DND-41 (cell line): ENCODE measurements at places on chromosomes 16 and 17.

DNA sequence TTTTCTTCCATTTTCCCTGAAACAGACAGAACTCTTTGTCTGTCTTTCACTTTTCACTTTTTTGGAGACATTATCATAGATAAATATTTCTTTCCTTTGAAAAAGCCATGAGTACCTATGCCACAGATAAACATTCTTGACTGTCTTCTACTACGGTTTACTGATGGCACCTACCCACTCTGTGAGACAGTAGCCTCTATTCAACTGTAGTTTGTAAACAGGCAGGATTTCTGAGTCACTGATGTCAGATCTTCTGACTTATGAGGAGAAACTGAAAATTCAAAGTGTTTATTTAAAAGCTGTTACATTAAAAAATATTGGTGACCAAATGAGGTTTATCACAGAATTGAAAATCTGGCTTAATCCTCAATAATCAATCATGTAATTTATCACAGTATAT, 658.4 kb downstream of the TOX3 start:
- no peak for DNase-seq

DNA sequence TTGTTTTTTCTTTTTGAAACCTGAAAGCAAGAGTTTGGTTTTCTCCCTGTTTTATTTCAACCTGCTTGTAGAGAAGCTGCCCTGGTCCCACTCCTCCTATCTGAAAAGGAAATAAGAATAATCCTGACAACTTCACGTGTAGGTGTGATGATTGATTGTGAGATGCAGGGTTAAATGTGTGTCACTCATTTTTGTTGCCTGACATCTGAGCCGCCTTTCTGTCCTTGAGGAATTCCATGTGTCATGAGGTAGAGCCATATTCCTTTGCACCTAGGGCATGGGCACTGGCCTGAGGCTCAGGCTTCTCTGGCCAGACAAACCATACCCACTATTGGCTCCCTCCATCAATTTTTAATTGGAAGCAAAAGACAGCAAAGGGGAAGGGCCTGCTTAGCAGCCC, 10.2 kb upstream of the SMPD3 start:
- no peak for DNase-seq

- no peak for DNase-seq
Measured at GRCh38 chr16:29818082-29818481, 2.1 kb downstream of the PAGR1 start.

GRCh38 chr17:33438578-33438977, 145.5 kb upstream of the ASIC2 start:
- no peak for DNase-seq

- DNase-seq, result no peak
Measured at GRCh38 chr17:75407655-75408352, 2.3 kb upstream of the GRB2 start.

GRCh38 chr17:80805032-80805751, 186.4 kb upstream of the CHMP6 start:
- no peak for DNase-seq

GRCh38 chr17:15239491-15239890, 25.6 kb downstream of the PMP22 start:
- DNase-seq, result no peak

DNA sequence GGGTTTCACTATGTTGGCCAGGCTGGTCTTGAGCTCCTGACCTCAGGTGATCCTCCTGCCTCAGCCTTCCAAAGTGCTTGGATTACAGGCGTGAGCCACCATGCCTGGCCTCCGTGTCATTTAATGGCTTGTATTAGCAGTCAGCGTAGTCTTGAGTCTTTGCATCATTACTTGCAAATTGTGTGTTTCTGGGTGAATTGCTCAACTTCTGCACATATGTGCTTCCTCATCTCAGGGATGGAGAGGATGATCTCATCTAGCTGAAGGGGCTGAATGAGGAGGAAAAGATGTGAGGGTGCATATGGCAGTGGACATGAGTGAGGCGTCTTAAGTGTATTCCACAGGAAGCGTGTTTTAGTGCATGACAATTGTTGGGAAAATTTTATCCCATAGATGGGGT, 155.8 kb downstream of the SNX29 start:
- no peak for DNase-seq

DNA sequence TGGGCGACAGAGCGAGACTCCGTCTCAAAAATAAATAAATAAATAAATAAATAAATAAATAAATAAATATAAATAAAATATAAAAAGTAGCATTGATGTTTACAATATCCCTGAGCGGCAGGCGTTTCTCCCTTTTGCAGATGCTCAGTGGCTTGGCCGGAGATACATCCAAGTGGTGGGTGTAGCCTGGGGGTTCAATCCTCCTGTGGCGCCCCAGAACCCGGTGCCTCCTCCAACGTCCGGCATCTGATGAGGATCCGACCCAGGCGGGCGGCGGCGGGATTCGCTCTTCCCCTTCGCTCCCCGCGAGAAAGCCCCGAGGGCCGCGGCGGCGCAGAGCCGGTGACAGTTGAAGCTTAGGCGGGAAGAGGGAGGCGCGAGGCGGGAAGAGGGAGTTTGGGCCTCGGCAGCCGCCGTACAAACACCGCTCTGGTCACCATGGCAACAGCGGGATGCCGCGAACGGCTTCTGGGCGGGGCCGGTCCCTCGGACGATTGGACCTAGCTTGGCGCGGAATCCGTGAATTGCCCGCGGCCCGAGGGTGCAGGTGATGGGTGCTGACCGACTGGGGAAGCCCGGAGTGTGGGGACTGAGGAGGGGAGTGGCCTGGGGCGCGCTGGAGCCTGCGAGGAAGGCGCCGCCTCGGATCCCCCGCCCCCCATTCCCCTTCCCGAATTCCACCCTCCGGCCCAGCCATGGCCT, 12.7 kb upstream of the ALDOA start:
- peak; percentile 93 for DNase-seq
